ENCODE measurements at places on chromosomes 5 and 9.

- DNase-seq: no peak
Measured at GRCh38 chr9:96554326-96554725, 65.3 kb downstream of the CDC14B start.

DNA sequence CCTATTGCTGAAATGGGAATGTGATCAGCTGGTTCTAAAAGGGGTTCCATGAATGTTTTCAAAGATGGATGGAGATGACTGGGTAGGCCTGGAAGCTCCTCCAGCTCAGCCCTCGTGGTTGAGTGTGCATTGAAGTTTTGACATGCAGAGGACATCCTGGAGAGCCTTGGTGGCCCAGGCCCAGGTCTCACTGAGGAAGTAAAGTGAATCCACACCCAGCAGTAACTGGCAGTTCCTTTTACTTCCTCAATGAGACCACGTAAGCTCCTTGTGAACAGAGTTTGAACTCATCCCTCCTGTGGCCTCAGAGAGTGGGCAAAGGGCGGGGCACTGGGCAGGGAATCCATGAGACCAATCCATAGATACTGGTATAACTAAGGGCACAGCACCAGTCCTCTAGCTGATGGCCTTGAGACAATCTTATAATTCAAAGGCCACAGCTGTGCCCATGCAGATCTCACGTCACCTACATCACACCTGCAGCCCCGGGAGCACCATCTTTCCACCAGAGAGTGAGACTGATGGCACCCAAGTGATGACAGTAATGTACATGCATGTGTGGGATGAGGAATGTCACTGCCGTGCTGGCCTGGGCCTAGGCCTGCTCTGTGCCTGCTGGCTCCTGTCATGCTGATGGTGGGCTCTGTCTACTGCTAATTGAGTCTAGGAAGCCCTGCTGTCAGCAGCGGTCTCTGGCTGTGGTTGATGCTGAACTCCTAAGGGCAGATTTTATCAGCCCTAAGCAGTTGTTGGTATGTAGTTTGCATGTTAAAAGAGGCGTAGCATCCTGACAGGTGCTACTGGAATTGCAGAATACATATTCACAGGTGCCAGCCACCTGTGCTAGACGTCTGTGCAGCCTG, 257.8 kb downstream of the FSTL4 start:
- DNase-seq: no peak

DNA sequence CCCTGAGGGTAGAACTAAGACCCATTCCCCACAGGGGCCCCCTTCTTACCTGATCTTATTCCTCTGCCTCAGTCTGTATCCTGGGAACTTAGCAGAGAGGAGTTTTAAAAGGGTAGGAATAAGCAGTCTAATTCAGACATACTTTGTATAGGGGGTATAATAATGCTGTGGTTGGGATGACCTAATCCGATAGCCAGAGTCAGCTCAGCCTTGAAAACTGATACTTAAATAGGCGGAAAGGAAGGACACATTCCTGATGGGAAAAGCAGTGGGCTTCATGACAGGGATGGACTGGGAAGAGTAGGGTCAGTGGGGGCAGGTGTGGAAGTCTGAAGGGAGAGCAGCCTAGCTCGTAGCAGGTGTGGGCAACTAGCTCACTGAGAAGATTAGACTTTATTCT, 52.2 kb upstream of the TESK1 start:
- DNase-seq: no peak

DNA sequence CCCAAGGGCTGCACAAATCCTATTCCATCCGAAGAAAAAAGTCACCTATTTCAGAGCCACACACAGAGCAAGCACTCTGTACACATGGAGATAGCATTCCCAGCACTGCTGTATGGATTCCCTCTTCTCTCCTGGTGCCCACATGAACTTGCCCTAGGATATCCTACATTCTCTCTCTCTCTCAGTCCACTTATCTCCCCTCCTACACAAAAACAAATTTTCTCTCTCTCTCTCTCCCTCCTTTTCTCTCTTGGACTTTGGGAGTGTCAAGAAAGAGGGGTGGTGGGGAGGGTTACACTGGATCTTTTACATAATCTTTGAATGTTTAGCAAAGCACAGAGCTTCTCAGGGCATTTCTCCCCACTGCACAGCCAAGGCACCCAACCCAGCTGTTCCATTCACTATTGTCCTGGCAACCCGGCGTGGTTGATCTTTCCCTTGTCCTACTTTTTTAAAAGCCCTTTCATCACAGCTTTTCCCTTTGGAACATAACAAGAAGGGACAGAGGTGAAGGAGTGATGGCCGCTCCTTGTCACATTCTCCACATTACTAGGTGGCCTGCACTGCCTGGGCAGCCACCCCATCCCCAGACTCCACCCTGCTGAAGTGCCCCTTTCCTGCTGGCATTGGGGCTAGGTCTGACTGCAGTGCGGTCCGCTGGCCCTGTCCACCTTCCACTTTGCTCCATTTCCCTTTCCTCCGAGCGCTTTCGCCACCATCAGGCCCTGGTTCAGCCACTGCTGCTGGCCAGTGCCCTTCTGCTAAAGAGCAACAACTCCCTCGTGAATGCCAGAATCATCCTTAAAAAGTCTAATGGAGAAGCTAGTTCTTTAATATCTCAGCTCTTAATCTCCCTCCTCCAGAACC, 22.2 kb upstream of the SLC1A3 start:
- DNase-seq: no peak

DNA sequence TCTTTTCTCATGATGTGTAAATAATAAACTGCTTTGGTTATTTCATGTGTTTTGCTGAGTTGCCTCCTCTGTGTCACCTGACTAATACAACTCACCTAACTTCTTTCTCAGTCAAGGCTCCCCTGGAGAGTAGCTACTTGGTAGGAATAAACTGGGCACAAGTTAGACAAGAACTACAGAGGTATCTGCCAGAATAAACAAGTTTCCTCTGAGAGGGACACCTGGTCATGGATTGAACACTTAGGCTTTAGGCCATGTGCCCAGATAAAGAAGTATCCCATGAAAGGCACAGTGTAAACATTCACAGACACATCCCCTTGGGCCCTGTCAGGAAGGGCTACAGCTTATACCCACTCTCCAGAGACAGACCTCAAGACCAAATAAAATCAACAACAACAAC, 532.5 kb downstream of the KIF4B start:
- DNase-seq: no peak

DNA sequence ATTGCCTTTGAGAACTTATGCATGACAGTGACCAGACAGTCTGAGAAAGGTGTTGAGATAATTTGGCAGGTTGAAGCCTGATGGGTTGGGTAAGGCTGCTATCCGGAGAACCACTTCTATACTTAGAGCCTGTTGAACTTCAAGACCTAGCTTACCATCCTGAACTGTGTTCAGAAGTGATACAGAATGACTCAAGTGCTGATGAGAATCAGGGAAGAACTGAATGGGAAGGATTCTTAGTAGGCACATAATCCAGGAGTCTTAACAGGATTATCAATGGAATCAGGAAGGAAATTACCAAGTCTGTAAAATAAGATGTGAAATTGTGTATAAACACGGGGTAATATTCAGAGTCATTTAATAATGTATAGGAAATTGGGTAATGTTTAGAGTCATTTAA, 9.0 kb upstream of the PAPPA start:
- DNase-seq: no peak

- DNase-seq: no peak
Measured at GRCh38 chr9:131590449-131590848, 45.1 kb downstream of the PRRT1B start.

GRCh38 chr5:76799588-76799987, 19.2 kb upstream of the F2RL1 start:
- DNase-seq: no peak

- no peak for DNase-seq
Measured at GRCh38 chr5:81756016-81756415, 5.1 kb upstream of the SSBP2 start.

- DNase-seq: no peak
Measured at GRCh38 chr9:126371007-126371870, 44.6 kb downstream of the MVB12B start.

GRCh38 chr5:139132515-139132914, 65.7 kb downstream of the SIL1 start:
- no peak for DNase-seq

- no peak for DNase-seq
Measured at GRCh38 chr5:90096415-90097081, 313.0 kb downstream of the CETN3 start.

DNA sequence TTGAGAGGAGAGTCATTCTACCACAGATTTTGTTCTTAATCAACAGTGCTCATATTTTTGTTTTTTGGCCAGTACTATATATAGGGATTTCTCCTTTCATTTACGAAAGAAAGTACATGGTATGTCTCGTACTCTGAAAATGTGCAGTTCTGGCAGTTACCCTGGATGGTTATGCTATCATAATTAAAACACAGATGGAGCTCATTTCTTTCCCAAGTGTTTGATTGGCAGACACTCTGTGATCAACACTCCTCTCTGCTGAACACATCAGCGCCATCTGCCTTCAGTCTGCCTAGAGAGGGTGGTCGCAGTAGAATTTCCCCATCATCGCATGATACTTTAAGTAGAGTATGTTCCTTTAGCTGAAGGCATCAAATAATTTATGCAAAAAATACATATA, 64.5 kb downstream of the PAM start:
- DNase-seq: no peak

GRCh38 chr5:96245140-96246091, 187.6 kb downstream of the PCSK1 start:
- DNase-seq: no peak

DNA sequence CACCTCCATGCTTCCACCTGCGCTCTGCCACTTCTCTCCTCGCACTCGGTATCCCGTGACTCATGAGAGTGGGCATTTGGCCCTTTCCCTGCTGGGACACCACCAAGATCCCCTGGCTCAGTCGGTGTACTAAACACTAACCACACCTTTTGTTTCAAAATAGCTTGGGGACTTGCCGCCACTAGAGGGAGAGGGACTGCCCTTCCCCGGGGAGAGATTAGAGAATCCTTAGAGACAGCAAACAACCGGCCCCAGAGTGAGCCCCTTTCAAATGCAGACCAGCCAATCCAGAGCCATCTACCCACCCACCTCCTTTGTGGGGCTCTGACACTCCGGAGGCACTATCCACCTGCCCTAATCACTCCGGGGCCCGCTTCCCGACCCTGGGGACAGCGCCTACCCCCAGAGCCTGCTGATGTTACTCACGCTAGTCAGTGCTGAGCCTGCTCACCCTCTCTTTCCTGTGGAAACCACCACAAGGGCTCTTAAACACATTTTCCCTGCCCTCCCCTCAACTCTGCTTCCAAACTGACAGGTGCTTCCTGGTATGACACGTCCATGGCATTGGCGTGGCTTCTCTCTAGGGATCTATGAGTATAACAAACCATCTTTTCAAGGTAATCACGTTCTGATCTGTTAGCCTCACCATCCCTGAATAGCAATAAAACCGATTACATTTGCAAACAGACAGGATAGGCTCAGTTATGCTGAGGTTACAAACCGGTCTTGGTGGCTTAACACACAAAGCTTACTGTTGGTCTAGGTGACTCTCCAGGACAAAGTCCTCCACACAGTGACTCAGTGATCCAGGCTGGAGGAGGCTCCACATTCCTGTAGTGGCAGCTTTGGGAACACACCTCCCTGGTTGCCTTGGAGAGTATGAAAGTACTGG, 180.1 kb upstream of the MVB12B start:
- DNase-seq: no peak

GRCh38 chr5:133781436-133782225, 169.3 kb upstream of the FSTL4 start:
- no peak for DNase-seq

DNA sequence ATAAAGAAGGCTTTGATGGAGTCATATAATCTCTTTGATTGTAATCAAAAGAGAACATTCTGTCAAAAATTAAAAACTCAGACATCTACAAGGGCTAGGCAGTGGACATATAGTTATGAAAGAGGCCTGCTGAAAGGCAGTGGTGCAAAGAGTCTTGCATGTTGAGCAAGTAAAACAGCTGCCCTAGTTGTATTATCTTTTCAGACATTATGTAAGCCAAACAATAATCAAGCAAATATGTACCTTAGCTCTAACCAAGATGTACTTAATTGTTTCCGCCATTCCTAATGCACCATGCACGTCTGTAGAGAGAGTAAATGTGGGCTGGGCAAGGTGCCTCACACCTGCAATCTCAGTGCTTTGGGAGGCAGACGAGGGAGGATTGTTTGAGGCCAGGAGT, 14.3 kb downstream of the GAPT start:
- no peak for DNase-seq

- no peak for DNase-seq
Measured at GRCh38 chr9:93107825-93108161, 11.8 kb downstream of the CARD19 start.

DNA sequence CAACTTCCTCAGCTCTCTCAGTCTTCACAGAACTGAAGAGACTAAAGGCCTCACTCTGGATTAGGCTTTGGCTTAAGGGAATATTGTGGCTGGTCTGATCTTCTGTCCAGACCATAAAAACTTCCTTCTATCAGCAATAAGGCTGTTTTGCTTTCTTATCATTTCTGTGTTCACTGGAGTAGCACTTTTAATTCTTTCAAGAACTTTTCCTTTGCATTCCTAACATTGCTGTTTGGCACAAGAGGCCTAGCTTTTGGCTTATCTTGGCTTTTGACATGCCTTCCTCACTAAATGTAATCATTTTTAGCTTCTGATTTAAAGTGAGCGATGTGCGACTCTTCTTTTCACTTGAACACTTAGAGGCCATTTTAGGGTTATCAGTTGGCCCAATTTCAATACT, 88.7 kb upstream of the ACOT12 start:
- no peak for DNase-seq

DNA sequence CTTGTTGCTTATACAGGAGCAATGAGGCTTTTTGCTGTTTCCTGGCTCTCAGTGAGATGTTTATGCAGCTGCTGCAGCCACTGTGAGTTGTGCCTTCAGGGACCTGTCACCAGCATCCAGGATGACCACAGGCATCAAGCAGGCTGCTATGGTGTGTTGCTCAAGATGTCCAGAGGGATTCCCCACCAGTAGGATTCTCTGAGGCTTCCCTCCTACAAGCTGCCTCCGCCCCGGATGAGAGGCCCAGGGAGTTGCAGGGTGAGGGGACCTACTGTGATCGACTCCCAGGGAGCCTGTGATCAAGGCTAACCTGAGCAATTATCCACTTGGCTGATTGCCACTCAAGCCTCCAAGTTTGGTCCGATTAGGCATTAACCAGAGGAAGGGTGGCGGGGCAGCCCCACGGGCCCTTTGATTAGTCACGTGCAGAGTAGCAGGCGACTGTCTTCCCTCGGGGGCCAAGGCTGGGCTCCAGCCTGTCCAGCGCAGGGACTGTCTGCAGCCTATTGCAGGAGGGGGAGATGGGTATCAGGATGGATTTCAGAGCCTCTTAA, 1.8 kb upstream of the FAT2 start:
- DNase-seq: no peak

- no peak for DNase-seq
Measured at GRCh38 chr9:76680716-76681425, 83.4 kb upstream of the PCA3 start.

- DNase-seq: no peak
Measured at GRCh38 chr9:122216798-122217418, 11.8 kb downstream of the LHX6 start.

GRCh38 chr5:175464074-175464941, 14.1 kb upstream of the SFXN1 start:
- peak; percentile 23 for DNase-seq

- no peak for DNase-seq
Measured at GRCh38 chr5:83567741-83568140, 96.2 kb downstream of the VCAN start.

- DNase-seq: no peak
Measured at GRCh38 chr9:36864491-36865410, 169.3 kb downstream of the PAX5 start.
